Femur (tissue), 1 donor: ENCODE measurements at places on chromosomes 2 and 18.

DNA sequence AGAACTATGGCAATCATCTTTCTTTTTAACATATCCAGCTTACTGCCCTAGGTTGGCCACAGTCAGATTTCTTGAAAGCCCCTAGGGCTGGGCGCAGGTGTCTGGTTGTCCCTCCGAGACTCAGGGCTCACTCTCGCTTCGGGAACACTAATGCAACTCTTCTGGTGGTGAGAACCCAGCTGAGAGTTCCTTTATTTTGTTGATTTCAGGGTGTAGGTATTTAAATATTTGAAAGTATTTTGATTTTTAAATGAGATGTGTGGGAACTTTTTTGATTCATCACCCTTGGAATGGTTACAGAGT is 40.7 kb downstream of the INPP4A start:
- DNase-seq = no peak

DNA sequence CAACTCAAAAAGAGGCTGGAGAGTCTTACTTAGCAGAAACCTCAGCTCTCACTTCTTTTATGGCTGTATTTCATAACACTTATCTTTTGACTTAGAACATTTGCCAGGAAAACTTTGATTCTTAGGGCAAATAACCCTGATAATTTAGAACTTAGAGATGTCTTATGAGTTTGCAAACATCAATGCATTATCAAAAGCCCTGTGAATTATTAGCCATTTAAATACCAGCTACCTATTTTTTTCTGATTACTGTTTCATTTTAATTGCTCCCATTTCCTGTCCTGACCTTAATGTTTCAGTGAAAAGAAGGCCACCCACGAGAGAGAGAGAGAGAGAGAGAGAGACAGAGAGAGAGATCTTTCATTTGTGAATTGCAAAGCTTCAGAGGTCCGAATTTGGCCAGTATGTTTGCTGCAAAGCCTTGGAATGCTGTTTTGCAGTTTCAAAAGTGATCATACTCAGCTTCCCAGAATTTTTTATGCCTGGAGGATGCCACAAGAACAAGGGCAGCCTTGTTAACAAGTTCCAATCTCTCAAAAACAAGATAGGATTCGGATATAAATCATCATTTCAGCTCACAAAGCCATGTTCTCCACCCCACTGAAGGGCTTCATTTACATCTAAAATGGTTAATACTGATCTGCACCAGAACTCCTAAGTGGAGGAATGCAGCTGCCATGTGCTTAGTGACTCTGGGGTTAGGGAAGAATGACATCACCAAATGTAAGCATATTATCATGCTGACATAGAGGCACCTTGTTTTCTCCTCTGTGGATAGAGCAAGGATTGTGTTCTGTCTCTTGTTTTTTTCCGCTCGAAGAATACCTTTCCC is 478.2 kb downstream of the ARHGAP15 start:
- DNase-seq = peak; percentile 21

DNA sequence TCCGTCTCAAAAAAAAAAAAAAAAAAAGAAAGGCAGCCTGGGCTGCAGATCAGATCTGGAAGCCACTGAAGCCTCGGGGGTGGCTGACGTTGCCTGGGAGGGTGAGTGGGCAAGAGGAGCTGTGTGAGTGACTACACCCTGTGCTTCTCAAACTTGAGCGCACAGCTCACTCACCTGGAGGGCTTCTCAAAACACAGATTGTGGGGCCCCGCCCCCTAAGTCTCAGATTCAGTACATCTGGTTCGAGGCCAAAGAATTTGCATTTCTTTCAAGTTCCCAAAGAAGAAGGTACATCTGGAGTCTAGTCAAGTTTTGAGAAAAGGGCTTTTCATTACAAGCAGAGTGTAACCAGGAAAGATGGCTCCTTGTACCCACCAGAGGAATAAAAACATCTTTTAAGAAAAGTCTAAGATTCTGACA is 97.7 kb upstream of the CAB39 start:
- no peak for DNase-seq

DNA sequence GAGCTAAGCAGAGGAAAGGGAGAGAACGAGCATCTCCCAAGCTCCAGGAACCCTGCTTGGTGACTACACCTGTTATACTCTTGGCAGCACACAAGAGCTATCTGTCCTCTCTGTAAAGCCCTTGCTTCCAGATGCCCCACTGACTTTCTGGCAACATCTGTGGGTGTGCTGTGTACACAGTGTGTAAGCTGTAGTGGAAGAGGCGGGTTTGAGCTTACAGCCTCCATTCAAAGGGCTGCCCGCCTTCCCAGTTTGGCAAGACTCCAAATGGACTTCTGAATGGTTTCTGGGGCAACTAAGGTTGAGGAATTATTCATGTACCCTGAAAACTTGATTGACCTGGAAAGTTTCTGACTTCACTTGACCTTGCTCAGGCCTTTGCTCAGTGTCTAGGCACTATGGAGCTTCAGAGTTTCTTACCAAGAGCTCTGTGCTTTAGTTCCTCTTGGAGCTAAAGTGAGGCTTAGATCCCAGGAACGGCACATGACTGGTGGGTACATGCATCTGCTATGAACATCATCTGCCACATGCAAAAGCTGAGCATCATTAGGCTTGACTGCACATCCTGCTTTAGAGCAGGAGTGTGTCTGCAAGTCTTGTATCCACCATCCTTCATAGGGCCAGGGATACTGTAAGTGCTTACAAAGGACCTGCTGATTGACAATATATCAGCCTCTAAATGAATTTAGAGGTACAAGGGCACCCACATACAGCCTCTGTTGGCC is 290.9 kb upstream of the SIX2 start:
- no peak for DNase-seq

- DNase-seq = no peak
These were observed 38.5 kb downstream of the PARD3B start for GRCh38 chr2:204583773-204584172.

DNA sequence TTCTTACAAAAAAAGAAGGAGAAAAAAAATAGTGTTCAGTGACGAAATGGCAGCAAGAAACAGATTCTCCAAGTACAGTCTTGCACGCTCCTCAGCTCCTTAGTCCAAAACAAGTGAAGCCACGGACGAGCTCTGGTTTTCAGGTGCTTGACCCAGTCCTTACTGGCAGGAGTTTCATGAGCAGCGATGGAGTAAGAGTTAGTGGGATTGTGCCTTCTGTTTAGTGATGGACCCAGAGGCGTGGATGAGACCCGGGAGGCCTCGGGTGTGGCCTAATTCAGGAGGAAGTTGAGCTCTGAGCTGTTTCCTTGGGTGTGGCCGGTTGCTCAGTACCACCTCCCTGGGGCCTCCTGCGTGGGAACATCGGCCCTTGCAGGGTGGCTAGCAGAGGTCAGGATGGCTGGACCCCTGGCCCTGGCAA is 52.0 kb downstream of the KIF5C start:
- DNase-seq = no peak

GRCh38 chr2:190270298-190270697 is 49.3 kb downstream of the HIBCH start:
- DNase-seq = no peak

DNA sequence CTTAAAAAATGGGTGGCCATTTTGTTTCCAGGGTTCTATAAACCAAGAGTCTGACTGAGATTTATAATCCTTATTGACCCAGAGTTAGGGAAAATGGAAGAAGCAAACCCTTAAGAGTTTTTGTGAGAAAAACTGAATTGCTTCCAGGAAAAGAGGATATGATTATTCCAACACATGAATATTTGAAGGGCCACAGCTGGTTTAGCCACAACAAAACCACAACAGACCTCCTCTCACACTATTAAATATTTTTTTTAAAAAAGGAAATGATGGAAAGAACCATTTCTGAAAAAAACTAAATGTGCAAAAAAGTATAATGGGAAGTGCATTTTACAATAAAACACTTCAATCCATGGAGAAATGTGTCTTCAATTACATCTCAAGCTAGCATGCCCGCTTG is 182.7 kb downstream of the ETAA1 start:
- no peak for DNase-seq

- no peak for DNase-seq
These were observed 148.3 kb downstream of the MEIS1 start for GRCh38 chr2:66582987-66583880.

- DNase-seq = no peak
These were observed 327.6 kb upstream of the UBE2E3 start for GRCh38 chr2:180652794-180653193.

DNA sequence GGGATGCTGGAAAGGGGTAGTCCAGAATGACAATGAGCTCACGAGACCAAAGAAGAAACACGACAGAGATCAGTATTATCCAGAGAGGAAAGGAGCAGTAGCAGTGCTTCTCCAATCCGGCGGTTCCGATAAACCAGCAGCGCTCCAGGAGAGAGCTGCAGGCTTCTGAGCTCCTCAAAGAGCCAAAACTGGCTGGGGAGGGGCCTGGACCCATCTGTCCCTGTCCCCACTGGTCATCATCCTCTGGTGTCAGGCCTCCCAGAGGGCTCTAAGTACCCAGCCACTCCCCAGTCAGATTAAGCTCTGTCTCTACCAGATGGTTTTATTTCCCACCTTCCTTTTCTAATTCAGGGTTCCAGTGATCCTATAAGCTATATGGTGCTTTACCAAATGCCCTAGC is 23.2 kb downstream of the DNAJC27 start:
- no peak for DNase-seq
